ENCODE measurements at places on chromosomes 12 and 14.

DNA sequence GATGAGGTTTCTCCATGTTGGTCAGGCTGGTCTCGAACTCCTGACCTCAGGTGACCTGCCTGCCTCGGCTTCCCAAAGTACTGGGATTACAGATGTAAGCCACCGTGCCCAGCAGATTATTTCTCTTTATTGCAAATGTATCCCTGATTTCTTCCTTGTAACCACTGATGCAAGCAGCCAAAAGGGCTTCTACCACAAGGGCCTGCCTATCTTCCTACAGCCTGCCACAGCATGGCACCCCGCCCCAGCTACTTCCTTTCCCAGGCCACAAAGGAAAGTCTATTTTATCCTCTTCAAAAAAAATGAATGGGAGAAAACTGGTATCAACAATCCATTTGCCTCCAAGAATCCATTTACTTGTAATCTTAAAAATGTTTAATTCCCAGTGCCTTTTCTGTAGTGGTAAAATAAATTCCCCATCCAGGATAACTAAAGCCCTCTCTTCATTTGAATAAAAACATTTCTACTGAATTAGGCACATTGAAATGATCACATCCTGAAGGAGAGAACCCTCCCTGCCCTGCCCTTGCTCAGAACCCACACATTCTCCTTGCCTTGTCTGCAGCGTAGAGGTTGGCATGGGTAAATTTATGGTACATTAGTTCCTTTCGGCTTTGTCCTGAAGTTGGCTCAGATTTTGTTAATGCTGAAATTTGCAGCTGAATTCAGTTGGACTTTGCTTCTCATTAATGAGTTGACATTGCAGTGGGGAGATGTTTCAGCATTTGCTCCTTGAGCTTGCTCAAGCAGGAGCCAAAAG, 19.2 kb downstream of the GPHB5 start:
- DNase-seq = no peak

DNA sequence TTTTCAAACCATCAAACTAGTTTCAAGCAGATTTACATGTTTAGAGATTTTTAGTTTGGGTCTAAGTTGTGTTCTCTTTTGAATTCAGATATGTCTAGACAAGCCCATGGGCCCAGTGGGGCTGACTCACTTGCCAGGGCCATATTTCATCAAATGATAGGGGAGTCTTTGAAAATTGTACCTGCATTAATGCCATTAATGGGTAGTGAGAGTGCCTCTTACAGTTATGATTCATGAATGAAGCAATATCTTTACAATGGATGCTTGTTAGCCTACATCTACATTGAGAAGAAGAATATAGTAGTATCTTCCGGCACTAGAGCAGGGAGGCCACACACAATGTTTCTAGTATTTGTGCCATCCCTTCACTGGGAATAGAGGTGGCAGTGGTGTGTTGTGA, 174.2 kb upstream of the E2F7 start:
- DNase-seq = no peak

DNA sequence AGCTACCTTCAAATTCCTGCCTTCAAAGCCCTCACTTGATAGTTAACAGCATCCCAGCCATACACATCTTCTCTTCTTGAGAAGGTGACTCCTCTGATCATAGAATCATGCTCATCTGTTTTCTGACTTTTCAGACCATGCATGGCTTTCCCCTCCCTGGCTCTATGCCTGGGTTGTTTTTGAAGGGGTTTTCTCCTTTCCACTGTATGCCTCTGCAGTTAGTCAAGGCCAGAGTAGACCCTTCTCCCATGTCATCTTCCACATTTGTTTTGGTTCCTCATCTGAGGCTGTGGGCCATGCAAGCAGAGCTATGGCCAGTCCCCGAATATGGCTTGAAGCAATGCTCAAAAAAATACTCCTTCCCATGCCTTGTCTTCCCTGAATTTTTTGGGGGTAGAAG, 14.3 kb upstream of the MCRS1 start:
- DNase-seq = no peak

DNA sequence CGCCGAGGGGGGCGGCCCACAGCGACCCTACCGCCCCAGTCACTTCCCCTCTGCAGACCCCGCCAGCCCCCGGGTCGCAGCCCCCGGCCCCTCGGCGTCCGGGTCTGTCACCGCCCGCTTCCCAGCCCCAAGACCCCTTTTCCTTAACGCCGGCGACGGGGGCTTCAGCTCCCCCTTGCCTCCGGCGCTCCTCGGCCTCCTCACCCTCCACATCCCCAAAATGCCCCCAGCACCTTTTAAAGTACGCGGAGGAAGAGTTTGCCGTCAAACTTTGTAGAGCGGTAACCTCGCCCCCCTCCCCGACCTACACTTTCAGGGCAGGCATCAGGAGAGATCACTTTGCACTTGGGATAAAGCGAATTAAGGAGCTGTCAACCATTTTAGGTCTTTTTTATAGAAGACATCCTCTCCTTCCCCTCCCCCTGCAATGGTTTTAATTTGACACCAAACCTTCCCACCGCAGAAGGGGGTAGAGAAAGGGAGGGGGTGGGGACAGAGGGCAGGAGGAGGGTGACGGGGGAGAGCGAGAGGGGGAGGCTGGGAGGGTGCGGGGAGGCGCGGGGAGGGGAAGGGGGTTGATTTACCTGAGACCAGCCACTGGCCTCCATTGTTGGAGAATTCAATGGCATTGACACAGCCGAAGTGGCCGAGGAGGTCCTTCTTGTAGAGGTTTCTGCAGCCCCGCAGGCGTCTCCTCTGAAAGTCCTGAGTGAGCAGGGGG, 578 bp downstream of the DCAF5 start:
- DNase-seq = peak; percentile 43

GRCh38 chr14:65533736-65534404, 121.3 kb downstream of the FUT8 start:
- DNase-seq = no peak

GRCh38 chr12:111699-112493, 45.3 kb downstream of the IQSEC3 start:
- no peak for DNase-seq

GRCh38 chr12:102390068-102390467, 90.3 kb downstream of the IGF1 start:
- no peak for DNase-seq

- no peak for DNase-seq
Measured at GRCh38 chr12:6820166-6820565, 1.5 kb upstream of the GPR162 start.

DNA sequence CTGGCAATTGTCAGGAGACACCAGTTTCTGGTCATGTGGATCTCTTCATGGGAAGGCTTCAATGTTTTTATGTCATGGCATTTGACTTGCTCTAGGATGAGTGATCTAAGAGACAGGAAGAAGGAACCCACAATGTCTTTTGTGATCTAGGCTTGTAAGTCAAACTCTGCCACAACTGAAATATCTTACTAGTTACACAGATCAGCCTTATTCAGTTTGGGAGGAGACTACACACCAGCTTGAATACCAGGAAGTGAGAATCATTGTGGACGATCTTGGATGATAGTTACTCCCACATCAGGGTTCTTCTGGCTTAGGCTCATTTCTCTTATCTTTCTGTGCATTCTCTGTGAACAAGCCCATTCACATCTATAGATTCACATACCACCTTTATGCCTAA, 236.2 kb upstream of the FBXO33 start:
- DNase-seq = no peak

DNA sequence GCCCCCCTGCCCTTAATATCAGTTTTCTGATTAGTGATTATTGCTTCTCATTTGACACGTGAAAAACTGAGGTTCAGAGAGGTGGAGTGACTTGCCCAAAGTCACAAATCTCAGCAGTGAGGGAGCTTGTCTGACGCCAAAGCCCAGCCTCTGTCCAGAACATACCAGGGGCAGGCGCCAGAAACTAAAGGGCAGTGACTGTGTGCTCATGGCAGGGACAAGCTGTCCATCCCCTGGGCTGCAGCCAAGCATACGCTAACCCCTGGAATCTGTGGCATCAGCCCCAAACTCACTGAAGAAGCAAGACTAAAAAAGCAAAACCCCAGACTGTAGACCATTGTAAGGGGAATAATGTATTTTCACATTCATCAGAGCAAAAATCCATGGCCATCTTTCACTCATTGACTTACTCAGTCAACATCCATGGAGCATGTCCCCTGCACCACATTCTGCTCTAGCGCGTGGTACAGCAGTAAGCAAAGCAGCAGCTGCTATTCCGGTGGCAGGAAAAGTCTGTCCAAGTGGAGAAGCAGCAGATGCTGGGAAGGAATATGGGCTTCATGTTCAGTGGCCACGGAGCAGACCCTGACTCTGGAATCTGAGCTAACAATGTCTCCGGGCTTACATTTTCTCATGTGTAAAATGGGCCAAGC, 1.5 kb upstream of the SERPINA4 start:
- no peak for DNase-seq

- DNase-seq = no peak
Measured at GRCh38 chr12:12930633-12931219, 21.2 kb downstream of the GPRC5D start.

DNA sequence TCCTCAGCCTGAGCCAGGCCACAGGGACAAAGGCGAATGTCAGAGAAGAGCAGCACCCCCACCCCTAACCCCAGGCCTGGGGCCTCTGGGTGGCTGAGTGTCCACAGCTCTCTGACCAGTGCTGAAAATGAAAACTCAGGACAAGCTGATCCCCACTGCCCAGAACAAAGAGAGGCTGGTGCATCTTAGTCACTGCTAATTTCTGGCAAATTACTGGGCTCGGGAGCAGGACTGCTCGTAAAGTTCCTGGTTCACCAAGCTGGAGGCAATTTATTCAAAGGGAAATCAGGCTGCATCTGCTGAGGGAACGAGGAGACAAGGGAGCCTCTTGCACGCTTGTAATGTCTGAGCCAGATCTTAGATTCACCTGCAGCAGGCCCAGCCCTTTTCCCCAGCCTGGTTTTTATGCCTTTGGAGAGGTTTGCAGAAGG, 43.2 kb downstream of the CALM1 start:
- DNase-seq = no peak

- DNase-seq = no peak
Measured at GRCh38 chr14:67221248-67221981, 19.8 kb upstream of the PALS1 start.

GRCh38 chr12:105445649-105446048, 115.2 kb downstream of the C12orf75 start:
- no peak for DNase-seq

- DNase-seq = no peak
Measured at GRCh38 chr12:71431991-71432390, 7.6 kb upstream of the LGR5 start.

- no peak for DNase-seq
Measured at GRCh38 chr14:105409364-105409763, 10.3 kb upstream of the MTA1 start.

- peak; percentile 19 for DNase-seq
Measured at GRCh38 chr12:123106640-123107359, 44.1 kb downstream of the PITPNM2 start.

DNA sequence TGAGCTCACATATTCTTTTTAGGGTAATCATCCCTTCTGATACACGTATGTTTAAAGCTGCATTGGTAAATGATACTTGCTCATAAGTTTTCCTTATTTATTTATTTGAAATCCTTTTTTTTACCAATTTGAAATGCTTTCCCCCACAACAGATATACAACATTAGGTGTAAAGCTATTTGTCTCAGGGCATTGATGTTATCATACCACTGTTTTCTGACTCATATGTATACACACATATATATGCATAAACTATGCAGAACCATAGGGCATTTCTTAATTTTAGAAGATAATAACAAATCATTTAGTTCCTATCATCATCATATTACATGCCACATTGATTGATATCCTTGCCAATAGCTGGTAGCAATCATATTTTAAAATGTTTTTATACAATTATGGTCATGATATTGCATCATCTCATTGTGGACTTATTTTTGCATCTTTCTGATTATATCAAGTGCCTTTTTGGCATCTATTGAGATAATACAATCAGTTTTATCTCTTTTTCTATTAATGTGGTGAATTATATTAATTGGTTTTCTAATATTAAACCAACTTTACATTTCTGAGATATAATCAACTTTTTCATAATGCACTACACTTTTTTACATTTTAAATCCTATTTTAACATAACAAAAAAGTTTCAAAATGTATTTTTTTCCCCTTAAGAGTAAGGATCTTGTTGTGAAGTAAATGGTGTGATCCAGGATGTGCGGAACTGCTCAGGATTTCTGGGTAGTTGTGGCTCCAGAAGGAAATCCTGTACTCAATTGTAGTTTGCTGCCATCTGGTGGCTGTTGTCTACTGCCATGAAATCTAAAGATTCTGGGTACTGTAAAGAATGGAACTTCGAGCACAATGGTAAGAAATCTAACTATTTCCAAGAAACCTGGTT, 16.7 kb downstream of the OR9K2 start:
- DNase-seq = peak; percentile 6

DNA sequence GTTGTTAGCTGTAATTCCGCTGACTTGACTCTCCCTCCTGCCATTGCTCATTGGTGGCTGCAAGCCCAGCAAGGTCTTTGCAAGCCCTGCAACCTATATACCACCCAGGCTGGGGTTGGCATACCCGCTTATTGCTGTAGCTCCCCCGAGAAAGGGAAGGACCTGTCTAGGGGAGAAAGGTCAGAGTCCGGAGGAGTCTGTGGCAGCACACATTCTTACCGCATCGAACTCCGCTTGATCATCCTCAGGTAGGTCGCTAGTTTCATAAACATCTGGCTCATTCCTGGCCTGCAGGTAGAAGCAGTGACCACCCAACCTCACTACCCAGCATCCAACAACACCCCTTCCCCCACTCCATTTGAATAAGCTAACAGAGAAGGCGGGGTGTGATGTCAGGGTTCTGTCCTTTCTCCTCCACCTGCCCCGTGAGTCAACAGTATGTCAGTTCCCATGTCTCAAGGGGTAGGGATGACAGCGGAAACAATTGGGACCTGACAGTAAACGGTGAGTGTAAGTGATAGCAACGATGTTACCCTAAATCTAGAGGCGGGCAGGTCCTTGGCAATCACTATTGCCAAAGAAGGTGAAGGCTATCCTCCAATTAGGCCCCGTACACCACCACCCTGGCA, 1.1 kb downstream of the DCTN2 start:
- DNase-seq = no peak

DNA sequence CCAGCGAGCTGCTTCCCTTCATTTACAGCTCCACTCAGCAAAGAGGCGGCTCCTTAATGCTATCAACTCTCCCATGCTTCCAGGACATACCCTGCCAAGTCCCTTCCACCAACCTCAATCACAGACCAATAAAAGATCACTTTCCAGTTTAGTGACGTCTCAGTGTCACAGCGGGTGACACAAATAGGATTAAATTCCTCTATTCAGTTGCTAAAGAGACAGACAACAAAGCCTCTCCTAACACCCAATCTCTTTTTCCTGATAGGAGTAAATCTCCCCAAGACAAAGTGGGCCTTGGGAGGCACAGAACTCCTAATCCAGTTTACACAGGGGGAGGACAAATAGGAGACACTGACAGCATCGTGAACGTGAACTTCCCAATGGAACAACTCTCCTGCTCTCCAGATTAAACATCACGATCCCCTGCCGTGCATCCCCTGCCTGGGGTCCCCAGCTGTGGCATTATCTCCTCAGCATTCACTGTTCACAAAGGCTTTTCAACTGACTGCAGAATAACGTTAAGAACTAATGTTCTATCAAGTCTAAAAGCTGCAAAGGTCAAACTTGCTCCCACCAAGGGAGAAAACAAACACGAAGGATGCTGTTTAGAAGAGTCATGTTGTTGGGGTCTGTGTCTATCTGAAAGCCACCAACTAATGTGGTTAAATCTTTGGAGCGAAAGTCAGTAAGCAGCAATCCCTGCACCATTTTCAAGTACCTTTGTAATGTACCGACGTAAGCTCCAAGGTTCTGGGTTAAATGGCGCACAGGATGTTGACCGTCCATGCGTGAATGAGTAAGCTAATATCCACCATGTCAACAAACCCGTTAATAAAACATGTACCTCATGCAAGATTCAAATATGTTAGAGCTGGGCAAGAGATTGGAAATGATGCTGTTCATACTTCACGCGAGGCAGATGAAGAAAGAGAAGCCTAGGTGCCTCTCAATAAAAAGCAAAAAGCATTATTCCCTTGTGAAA, 31.5 kb downstream of the TMEM132D start:
- DNase-seq = no peak
